ENCODE measurements at places on chromosomes 5 and 9. TPM values are rescaled to one million over a fixed set of nuclear protein-coding genes. Genes with fewer than 3 reads are reported as not detected.

The SLC6A18 gene
- not detected for total RNA-seq

The QRFP gene
- total RNA-seq, result not detected

The MSX2 gene
- total RNA-seq, result 12.4 TPM

The GPR150 gene
- not detected for total RNA-seq

The FBP1 gene
- not detected for total RNA-seq

Data from placental epithelial cell (primary cell).